ENCODE measurements at places on chromosomes 3 and 15. TPM values are rescaled to one million over a fixed set of nuclear protein-coding genes. Genes with fewer than 3 reads are reported as not detected.

RBMS3 gene
- 25.3 TPM for total RNA-seq

FHIT gene
- 16.0 TPM for total RNA-seq

GRCh38 chr3:186998937-186999368 is 68.6 kb downstream of the ST6GAL1 start:
- H3K27me3 ChIP-seq: no peaks in the 10 kb centered on the region
- H3K4me3 ChIP-seq: no peak overlapping the region
- no peaks in the 10 kb centered on the region for H3K36me3 ChIP-seq
- no peak overlapping the region for H3K27ac ChIP-seq
- peaks cover 42% of the 10 kb centered on the region for H3K4me1 ChIP-seq
- no peak for DNase-seq

DNA sequence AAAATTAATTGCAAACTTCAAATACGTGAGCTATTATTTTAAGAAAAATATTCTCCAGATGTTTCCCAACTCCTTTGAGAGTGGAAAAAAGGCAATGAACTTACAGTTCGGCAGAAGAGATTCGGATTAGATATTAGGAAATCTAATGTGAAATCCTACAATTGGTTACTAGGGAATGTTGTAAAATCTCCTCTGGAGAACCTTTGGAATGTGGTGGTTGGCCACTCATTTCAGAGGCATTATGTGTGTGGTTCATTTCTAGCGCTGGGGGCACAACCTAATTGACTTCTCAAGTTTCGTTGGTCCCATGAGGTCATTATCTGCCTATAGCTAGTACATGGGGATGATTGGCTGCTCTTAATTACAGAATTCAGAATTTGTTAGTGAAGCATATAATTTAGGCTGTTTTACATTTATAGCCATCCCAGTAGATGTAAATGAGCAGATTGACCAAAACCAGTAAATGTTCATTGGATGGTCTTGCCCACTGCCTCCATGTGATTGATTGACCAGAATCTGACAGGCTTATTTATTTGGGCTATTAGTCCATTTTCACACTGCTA is 34.6 kb upstream of the CMSS1 start:
- no peak for DNase-seq
- H3K27me3 ChIP-seq: no peaks in the 10 kb centered on the region
- no peaks in the 10 kb centered on the region for H3K36me3 ChIP-seq
- no peak overlapping the region for H3K4me3 ChIP-seq
- H3K27ac ChIP-seq: no peak overlapping the region

GRCh38 chr15:48425051-48425450 is 93.8 kb downstream of the DUT start:
- H3K4me1 ChIP-seq: peaks cover 10% of the 10 kb centered on the region
- H3K27ac ChIP-seq: no peak overlapping the region
- no peaks in the 10 kb centered on the region for H3K27me3 ChIP-seq
- no peak overlapping the region for H3K4me3 ChIP-seq

GRCh38 chr3:177281292-177282118 is 84.2 kb upstream of the TBL1XR1 start:
- H3K27me3 ChIP-seq: no peaks in the 10 kb centered on the region
- no peak overlapping the region for H3K27ac ChIP-seq
- H3K36me3 ChIP-seq: no peaks in the 10 kb centered on the region
- peaks cover 10% of the 10 kb centered on the region for H3K4me1 ChIP-seq
- no peak overlapping the region for H3K4me3 ChIP-seq
